ENCODE measurements at places on chromosomes 11 and 22.

GRCh38 chr11:37500425-37500824 is 902.4 kb upstream of the RAG2 start:
- DNase-seq = no peak

GRCh38 chr11:61769169-61769920 is 16.9 kb downstream of the MYRF start:
- no peak for DNase-seq

GRCh38 chr11:109612496-109612895 is 190.5 kb downstream of the C11orf87 start:
- no peak for DNase-seq

DNA sequence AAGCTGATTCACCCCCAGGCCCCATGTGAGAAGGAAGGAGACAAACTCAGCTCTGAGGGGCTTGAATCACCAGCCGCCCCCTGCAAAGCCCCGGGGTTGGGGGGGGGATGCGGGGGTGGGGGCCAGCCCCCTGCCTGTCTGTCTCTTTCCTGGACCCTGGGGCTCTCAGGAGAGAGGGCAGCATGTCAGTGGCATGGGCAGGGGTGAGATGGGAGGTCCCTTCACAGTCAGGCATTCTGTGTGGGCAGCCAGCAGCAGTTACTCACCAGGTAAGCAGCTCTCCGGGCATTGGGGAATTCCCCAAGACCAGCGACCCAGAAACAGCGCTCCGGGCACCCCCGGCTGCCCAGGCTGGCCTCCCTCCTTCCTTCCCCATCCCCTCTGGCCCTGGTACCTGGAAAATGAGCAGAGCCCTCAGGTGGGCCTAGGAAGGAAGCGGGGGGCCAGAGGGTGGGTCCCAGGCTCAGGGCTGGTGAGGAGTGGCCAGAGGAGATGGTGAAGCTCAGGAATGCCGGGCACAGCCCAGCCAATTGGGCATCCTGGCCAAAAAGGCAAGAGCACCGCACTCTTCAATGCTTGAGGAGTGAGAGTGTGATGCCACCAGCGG is 4.2 kb upstream of the LIF start:
- no peak for DNase-seq

Measured in stimulated activated CD8-positive, alpha-beta memory T cell treated with anti-CD3 and anti-CD28 coated beads, Interleukin-15, amount 100 ng/mL, for 48 hours (primary cell).